ENCODE measurements at places on chromosomes 6 and 20.

- no peak for DNase-seq
These were observed 404.0 kb downstream of the BTBD3 start for GRCh38 chr20:12321736-12322135.

DNA sequence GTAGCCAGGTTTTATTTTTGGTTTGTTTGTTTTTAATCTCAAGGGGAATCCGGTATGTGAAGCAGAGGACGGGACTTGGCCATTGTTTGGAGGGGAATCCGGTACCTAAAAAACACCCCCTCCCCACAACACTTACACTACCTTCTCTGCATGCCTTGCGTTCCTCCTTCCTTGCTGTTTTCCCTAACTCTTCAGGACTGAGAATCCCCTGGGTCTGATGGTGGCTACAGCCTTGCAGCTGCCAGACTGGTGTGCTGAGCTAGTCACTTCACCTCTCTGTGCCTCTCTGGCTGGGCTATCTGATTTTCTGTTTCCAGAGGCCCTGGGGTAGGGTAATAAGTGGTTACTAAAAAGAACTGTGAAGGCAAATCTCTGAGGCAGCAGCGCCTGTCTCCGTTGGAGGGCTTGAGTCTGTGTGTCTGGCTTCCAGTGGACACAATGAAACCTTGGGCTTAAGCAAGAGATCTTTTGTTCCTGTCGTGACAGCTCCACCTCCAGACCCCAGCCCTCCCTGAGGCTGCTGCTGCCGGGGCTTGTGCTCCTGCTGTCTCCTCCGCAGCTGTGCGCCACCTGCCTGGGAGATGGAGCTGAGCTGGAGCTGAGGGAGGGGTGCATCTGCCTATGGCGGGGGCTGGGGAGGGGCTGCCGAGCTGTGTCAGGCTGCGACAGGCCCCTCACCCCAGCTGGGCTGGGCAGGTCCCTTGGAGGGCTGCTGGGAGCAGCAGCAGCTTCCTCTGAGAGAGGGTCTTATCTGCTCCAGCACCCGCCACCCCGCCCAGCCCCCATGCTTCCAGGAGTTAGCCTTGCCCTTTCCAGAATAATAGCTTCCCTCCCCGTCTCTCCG is 65.8 kb upstream of the CCDC167 start:
- no peak for DNase-seq

- no peak for DNase-seq
These were observed 187.1 kb downstream of the EYA4 start for GRCh38 chr6:133428295-133428694.

DNA sequence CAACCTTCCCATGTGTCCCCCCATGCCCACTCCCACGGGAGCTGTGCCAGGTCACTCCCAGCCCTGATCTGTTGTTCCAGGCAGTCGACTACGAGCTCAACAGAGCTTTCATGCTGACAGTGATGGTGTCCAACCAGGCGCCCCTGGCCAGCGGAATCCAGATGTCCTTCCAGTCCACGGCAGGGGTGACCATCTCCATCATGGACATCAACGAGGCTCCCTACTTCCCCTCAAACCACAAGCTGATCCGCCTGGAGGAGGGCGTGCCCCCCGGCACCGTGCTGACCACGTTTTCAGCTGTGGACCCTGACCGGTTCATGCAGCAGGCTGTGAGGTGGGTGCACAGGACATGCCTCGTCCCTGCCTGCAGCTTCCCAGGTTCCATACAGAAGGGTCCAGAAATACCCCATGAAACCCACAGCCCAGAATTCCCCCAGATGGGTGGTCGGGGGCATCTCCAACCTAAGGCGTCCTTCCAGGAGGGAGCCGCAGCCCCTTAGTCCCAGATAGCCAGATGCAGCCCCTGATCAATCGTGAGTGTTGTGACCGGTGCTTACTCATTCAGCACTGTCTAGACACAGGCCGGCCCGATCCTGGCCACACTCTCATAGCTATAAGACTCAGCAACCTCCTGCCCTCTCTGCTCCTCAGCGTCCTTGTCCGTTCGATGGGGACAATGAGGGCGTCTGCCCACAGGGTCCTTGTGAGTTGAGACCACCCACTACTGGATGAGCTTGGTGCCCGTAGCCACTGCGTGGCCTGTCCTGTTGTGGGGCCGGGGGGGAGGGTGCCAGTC is 142.1 kb downstream of the TAF4 start:
- DNase-seq: no peak

DNA sequence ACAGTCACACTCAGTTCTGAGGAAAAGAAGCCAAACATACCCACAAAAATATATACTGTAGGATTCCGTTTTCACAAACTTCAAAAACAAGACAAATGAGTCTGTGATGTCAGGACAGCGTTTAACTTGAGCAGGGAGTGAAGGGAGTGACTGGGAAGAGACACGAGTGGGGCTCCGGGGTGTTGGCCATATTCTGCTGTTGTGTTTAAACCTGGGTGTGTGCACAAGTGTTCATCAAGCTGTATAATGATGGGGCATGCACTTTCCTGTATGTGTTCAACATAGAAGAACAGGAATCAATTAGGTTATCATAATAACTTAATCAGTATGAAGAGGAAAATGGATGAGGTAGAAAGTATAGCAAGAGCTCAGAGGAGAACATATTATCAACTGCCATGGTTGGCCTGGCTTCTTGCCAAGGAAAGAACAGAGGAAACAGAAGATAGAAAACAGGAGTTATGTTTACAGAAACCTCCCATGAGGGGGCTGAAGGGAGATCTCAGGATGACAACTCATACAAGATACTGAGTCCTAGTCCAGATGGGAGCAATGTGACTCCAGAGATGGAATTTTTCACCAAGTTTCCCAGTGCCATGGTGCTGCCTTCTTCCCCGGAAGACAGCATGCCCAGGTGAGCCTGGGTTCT is 15.1 kb upstream of the AFDN start:
- DNase-seq: no peak

DNA sequence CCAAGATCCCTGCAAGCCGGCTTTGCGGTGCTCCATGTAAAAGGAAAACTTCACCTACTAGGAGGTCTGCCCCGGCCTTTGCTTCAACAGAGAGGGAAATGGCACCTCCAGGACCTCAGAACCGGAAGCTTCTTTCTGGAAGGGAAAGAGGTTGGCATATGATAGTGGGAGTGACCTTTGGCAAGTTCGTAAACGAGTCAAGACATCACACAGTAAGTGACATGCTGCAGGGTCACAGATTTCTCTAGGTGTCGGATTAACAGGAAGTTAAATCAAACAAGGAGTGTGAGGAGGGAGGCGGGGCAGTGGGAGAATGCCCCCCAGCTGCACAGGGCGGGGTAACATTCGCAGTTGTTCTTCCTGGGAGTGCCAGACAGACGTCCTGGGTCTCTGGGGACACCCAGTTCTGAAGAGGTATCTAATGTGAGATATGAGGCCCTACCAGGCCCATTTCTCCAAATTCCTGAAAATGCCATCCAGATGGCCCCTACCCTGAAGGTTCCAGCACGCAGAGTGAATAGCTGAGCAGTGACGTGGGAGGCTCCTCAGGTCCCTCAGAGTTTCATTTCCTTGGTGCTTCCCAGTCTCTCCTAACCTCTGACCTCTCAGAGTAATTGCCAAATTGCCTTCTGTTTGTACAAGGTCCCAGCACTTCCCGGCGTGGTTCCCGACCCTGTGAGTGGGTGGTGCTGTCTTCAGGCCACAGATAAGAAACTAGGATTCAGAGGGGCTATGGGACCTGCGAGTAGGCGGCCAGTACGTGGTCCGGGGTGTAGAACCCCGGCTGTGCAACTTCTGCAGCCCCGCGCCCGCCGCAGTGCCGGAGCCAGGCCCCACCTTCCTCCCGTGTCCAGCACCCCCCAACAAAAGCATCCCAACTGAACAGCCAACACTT is 1.9 kb downstream of the RRBP1 start:
- no peak for DNase-seq

GRCh38 chr20:59912609-59913008 is 20.8 kb downstream of the SYCP2 start:
- no peak for DNase-seq

- DNase-seq: no peak
These were observed 11.6 kb downstream of the AKIRIN2 start for GRCh38 chr6:87690441-87690840.

- DNase-seq: no peak
These were observed 606.0 kb downstream of the HDGFL1 start for GRCh38 chr6:23175391-23175790.

DNA sequence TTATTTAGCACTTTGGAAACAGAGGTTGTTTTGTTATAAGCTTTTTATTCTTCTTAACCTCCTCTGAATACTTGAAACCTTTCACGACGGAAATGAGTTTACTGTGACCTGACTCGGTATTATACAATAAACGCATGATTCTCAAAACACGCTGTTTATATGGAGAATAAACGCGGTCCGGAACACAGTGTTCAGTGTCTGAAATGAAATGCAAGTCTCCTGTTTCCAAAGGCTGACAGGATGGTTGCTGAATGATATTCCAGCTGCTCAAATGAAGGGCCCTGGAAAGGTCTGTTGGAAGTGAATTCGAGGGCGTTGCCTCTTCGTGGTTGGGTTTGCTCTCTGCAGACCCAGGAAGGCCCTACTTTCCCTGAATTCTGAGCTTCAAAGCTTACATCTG is 83.4 kb downstream of the RSPH3 start:
- no peak for DNase-seq

DNA sequence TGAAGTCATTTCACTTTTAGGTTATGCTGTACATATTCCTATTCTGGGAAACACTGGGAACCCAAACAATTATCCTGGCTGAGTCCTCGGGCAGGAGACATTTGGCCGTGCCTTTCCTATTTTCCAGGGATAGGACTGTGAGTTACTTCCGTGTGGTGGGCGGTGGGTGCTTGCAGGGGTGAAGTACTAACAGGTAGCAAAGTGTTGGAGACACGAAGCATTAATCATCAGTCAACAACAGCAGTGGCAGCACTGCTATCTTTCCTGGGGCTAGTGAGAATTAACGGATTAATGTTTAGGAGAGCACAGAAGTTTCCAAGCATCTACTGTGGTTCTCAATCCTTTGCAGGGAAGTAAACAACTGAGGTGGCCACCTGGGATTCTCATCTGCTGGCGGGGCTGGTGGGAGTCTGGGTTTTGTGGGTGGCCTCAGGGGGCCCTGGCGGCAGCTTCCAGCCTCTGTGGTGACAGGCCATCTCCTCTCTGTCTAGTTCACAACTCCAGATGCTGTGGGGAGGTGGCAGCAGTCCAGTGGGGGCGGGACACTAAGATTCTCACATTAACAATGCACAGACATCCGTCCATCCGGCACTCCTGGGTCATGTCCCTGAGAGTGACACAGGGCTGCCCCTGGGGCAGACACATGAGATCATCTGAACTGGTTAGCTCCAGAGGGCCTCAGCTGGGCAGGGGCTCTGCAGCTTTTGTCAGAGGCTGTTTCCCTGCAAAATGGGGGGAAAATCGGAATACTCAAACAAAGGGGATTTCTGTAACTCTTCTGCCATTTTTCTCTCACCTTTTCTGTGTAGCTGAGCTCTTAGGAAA is 90.9 kb downstream of the GJA10 start:
- no peak for DNase-seq

- no peak for DNase-seq
These were observed 111.1 kb downstream of the FAM83B start for GRCh38 chr6:54957698-54958097.

- no peak for DNase-seq
These were observed 12.7 kb upstream of the SPAG4 start for GRCh38 chr20:35602851-35603495.

DNA sequence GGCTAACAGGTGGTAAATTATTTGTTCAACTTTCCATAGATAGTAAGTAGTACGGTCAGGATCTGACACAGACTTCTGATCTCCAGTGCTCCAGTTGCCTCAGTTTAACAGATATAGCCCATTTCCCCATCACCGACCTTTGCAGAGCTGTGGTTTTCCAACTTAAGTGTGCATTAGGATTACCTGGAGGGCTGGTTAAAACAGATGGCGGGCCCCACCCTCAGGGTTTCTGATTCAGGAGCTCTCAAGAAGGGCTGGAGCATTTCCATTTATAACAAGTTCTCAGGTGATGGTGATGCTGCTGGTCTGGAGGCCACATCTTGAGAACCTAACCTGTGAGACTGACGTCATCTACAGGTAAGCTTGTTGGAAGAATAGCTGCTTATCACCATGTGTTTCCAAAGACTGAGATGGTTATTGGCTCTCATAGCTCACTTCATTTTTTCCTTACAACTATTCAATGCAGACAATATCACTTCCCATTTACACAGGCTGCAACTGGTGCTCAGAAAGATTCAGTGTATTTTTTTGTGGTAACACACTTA is 360.1 kb upstream of the CHD6 start:
- DNase-seq: no peak

- DNase-seq: no peak
These were observed 397 bp downstream of the PEDS1 start for GRCh38 chr20:50153153-50153499.

All from activated T-cell treated with anti-CD3 and anti-CD28 coated beads for 4 hours (primary cell).